ENCODE measurements at places on chromosomes 3 and 15. TPM values are rescaled to one million over a fixed set of nuclear protein-coding genes. Genes with fewer than 3 reads are reported as not detected.

GRCh38 chr15:58755956-58756355 lies 6.4 kb upstream of the ADAM10 start:
- no peak for DNase-seq

DNA sequence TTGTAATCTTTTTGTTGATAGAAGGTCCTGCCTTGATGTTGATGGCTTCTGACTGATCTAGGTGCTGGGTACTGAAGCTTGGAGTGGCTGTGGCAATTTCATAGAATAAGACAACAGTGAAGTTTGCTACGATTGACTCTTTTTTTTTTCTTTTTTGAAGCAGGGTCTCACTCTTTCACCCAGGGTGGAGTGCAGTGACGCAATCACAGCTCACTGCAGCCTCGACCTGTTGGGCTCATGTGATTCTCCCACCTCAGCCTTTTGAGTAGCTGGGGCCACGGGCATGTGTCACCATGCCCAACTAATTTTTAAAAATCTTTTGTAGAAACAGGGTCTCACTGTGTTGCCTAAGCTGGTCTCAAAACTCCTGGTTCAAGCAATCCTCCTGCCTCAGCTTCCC lies 14.2 kb downstream of the ARID3B start:
- no peak for DNase-seq

Gene ST6GAL1
- 51.3 TPM for total RNA-seq

Gene KLHL6
- total RNA-seq = 9.1 TPM

Gene CRABP1
- total RNA-seq = not detected
